Cerebellar cortex (tissue), 1 donor: ENCODE measurements at places on chromosomes 16 and 17.

GRCh38 chr17:43517161-43517560 is 29.0 kb downstream of the ETV4 start:
- DNase-seq = no peak

DNA sequence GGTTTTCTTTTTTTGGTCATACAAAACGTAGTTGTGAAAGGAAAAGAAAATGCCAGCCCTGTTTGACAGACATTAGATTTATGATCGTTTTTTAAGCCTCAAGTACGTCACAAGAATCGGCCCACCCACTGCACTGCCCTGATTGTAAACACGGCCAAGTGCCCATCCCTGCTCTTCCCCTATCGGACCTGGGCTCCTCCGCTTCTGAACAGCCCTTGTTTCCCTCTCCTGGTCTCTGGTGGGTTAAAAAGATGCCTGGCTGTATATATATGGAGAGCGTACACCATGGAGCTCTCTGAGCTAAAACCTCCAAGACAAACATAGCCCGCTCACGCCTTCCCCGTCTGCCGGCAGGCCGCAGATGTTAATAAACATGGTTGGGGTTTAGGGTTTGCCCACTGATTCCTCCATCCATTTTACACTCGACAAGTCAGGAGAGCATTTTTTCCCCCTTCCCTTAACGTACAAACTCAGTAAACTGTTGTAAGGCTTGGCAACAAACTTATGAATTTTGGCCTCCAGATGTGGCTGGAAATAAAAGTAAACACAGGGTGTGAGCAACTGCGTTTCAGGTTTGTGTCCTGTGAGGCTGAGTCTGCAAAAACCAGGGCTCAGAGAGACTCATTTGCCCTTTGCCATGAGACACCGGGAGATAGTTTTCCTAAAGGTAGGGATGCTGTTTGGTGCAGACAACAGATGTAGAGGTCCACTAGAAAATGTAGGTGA is 325.9 kb downstream of the SOX9 start:
- no peak for DNase-seq

GRCh38 chr16:1199347-1200013 is 25.6 kb downstream of the TPSG1 start:
- DNase-seq = no peak

- no peak for DNase-seq
These were observed 70.9 kb downstream of the GNAO1 start for GRCh38 chr16:56262148-56262547.

- DNase-seq = no peak
These were observed 195.5 kb downstream of the RAB11FIP4 start for GRCh38 chr17:31586946-31587345.

- DNase-seq = no peak
These were observed 4.9 kb downstream of the WSCD1 start for GRCh38 chr17:6075050-6075449.

GRCh38 chr17:18039535-18040260 is 490 bp downstream of the GID4 start:
- peak; percentile 41 for DNase-seq

GRCh38 chr17:58531661-58532554 is 17.5 kb upstream of the MTMR4 start:
- peak; percentile 71 for DNase-seq

GRCh38 chr16:17098685-17099084 is 372.1 kb downstream of the XYLT1 start:
- no peak for DNase-seq

GRCh38 chr16:8436931-8437330 is 153.4 kb downstream of the TMEM114 start:
- no peak for DNase-seq

DNA sequence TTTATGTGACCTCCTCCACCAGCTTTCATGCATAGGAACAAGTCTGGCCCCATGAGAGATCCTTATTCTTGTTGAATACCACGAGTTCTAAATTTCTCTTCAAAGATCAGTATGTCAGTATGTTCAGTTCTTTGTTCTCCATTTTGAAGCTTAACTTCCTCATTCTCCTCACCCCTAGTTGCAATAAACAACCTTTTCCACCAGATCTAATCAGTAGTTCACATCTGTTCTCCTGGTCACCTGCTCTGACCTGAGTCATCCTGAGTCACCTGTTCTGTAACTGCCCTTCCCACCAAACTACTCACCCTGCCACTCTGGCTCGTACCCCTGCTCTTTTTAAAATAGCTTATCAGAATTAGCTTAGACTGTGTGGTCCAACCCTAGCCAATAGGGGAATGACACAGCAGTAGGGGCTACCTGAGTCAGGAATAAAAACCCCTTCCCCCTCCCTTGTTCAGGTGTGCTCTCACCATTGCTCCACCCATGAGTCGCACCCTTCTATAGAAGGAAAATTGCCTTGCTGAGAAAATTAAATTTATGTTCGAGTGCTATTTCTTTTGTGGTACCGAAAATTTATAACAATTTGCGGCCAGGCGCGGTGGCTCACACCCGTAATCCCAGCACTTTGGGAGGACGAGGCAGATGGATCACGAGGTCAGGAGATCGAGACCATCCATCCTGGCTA is 94.6 kb downstream of the EMP2 start:
- no peak for DNase-seq

DNA sequence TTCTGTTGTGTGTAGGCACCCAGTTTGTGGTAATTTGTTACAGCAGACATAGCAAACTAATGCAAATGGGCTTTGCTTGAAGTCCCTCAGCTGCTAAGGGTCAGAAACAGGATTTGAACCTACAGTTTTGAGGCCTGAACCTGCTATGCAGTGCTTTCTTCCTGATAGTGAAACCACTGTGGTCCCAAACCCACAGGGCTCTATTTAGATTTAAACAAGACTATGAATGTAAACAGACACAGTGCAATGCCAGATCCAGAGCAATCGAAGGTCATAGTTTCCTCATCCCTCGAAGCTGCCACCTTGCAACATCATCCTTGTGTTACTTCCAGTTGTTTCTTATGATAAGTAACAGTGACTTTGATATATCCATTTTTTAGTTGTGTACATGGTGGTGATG is 630.2 kb downstream of the WWOX start:
- DNase-seq = no peak

DNA sequence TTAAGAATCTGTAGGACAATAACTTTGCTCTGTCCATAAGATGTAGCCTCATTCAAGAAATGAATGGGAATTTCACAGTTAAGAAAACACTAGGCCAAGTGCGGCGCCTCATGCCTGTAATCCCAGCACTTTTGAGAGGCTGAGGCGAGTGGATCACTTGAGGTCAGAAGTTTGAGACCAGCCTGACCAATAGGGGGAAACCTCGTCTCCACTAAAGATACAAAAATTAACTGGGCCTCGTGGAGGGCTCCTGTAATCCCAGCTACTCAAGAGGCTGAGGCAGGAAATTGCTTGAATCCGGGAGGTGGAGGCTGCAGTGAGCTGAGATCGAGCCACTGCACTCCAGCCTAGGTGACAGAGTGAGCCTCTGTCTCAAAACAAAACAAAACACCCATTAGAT is 19.9 kb upstream of the RSL1D1 start:
- DNase-seq = peak; percentile 53

DNA sequence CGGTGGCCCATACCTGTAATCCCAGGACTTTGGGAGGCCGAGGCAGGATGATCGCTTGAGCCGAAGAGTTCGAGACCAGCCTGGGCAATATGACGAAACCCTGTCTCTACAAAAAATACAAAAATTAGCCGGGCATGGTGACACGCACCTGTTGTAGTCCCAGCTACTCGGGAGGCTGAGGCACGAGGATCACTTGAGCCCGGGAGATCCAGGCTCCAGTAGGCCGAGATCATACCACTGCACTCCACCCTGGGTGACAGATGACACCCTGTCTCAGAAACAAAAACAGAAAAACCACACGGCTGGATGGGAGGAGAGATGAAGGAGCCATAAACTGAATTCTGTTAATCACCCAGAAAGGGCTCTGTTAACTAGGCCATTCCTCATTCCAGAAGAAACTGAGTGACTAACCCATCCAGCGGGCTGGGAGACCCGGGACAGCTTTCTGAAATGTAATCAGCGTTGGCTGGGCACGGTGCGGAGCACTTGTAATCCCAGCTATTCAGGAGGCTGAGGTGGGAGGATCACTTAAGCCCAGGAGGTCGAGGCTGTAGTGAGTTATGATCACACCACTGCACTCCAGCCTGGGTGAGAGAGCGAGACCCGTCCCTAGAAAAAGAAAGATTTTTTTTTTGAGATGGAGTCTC is 641 bp upstream of the NT5C3B start:
- DNase-seq = no peak

- DNase-seq = no peak
These were observed 29.6 kb upstream of the FBXO47 start for GRCh38 chr17:38996660-38997337.

DNA sequence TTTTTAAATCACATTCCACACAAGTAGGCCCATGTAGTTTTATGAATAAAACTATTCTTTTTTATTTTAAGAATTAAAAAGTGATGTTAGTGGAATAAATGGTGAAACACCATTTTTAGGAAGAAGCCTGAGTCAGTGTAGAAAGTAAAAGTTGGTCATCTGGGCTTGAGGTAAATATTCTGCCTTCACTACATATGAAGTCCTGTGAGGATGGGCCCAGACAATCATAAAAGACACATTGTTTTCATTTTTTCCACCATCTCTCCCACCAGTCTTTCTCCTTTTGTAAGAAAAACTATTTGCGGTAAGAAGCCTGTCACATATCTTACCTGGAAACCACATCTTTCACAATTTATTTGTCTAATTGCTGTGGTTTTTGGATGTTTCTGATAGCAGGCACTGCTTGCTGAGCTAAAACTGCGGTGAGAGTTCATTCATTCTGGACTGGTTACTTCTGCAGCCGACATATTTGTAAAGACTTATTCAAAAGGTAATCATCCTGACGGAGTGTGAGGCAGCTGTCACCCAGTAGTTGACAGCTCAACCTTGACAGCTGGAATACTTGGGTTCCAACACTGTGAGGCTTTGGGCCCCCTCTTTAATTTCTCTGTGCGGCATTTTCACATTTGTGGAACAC is 10.6 kb upstream of the RFFL start:
- DNase-seq = no peak

- DNase-seq = no peak
These were observed 1.4 kb upstream of the NRN1L start for GRCh38 chr16:67883146-67883871.

DNA sequence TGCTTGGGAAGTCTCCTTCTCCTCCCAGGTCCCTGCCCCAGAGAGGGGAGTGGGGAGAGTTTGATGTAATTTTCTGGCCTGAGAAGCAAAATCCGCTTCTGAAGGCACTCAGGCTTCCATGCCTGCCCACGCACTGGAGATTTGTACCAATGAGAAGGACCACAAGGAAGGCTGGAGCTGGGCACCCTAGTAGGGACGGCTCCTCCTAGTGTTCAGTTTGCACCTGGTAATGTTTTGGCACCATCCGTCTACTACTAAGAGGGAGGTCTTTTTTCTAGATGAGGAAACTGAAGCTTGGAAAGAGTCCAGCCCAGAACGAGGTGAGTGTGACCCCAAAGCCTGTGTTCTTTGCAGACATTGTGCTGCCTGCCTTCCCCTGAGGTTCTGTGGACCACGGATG is 83.6 kb upstream of the NLRP1 start:
- DNase-seq = no peak

DNA sequence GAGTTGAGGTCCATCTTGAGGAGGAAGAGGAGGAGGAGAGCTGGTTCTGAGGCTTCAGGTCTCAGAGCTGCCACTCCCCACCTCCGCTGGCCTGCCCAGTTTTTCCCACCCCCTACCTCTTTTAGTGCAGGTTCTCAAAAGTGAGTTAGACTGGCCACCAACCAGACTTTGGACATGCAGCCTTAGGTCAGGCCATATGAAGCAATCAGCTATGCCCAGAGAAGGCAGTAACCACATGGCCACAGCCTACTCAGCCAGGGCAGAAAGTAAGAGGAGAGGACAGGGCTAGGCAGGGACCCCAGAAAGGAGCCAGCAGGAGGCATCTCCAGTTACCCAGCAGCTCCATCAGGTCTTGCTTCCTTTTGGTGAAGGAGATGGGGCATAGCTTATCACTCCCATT is 9.0 kb downstream of the MYO15A start:
- no peak for DNase-seq

DNA sequence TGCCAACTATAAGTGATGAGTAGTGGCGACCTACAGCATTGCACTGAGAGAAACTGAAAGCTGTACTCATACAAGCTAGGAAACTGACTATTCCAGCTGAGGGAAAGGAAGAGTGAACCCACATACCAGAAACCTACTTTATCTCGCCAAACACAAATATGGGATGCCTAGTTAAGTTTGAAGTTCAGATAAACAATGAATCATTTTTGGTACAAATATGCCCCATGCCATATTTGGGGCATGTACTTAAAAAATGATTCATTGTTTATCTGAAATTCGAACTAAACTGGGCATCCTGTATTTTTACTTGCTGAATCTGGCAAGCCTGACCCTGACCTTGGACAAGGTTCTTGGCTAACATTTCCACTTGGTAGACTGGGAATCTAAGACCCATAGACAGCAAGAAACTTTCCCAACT is 527.8 kb upstream of the PSMD7 start:
- no peak for DNase-seq

DNA sequence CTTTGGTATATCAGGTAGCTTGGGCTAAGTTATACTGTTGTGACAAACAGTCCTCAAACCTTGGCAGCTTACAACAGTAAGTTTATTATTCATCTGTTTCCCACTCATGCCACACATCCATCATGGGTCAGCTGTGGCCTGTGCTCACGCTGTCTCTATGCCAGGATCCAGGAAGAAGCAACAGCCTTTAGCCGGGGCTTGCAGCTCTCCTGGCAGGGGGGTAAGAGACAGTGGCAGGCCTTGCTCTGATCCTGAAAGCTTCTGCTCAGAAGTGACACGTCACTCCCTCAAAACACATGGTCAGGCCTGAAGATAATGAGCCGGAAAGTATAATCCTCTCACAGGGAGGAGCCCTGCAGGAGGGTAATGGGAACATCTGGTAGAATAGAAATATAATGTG is 377.6 kb downstream of the CPPED1 start:
- peak; percentile 40 for DNase-seq

DNA sequence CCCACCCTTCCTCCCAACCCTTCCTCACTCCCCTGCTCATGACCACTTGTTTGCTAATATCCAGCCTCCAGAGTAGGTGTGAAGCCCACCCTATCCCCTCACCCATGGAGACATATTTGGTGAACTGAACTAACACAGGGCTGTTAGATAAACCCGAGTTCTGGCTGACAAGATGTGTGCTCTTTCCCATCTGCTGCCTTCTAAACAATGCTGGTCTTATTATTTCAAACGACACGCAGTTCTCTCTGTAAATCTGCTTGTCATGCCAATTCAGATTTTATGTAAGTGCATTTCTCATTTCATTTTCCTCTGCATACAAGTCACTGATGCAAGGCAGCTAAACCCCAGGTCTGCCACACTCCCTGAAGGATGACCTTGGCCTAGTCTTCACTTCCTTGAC is 343.0 kb upstream of the CDH5 start:
- DNase-seq = no peak

GRCh38 chr17:38732376-38733281 is 2.5 kb downstream of the CISD3 start:
- DNase-seq = no peak

- no peak for DNase-seq
These were observed 14.7 kb upstream of the KLHDC4 start for GRCh38 chr16:87780385-87780989.

GRCh38 chr17:45346216-45347015 is 29.6 kb upstream of the MAP3K14 start:
- DNase-seq = no peak
